ENCODE measurements at places on chromosomes 1 and 21.

DNA sequence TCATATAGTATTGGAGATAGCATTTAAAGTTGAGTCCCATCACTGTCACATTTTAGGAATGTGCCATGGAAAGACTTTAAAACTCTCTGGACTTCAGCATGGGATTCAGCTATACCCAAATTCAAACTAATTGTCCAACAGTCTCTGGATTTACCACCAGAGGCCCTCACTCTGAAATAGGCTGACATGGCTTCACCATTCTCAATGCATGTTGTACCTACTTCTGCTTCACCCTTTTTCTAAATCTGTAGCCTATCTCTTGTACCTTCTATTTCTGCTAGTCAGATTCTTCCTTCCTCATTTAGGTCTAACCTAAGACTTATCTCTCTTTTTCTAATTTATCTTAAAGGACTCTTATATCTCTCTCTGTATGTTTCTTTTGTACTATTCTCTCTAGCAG is 512.7 kb upstream of the ZRANB2 start:
- DNase-seq, result no peak

GRCh38 chr1:162131400-162132321 is 62.2 kb downstream of the NOS1AP start:
- DNase-seq, result no peak

DNA sequence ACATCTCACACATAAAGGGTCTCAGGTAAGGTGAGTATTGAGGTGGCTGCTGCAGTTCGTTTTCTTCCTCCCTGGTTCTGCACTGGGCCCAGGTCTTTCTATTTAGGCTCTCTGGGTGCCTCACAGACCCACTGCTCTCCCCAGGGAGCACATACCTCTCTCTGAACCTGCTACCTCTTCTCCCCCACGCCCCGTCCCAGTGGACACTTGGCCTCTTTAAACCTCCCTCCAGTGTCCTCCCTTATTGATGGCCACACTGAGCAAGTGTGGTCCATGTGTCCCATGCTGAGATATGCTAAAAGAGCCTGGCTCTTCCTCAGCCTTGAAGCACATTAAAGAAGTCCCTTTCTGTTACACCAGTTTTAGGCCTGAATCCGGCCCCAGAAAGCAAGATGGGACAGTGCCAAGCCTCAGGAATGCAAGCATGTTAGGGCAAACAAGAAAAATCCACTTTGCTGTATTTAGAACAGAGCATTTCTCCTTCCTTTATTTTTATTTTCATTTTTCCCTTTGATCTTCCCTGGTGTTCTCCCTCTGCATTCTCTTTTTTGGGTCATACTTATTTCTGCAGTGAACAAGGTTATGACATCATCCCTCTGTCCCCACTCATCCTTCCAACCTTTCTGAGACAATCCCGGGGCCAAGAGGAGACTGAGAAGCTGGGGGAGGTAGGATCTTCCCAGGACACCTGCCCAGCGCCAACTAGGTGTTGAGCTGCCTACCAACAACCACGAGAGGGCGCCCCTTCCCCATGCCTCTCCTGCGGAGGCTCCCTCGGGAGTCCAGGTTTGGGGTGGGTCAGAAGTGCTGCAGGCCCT is 5.0 kb upstream of the CHI3L2 start:
- DNase-seq, result peak; percentile 40

- no peak for DNase-seq
Measured at GRCh38 chr1:178725466-178726086, 532 bp downstream of the RALGPS2 start.

GRCh38 chr21:45074048-45074817 is at the start of gene ADARB1:
Gene ADARB1, plus strand, starts transcription at chr21:45074580. Its CDS starts 97,077 bp downstream, at chr21:45171657.
- DNase-seq, result peak; percentile 53

DNA sequence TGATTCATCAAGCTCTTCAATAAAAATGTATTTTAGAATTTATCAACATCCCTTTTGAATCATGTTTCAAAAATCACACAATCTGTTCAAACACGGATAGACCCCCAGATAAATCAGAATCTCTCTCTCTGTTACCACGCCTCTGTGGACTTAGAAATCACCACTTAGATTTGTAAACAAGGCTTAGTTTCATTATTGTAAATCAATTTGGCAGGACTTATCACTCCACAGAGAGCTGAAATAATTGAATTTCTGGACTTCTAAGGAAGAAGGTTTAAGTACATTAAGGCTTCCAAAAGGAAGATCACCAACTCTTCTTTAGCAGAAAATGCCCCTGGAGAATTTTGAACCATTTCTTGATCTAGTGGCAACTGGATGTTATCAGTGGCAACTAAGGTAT is 100.4 kb downstream of the APP start:
- no peak for DNase-seq

- DNase-seq, result no peak
Measured at GRCh38 chr1:203505526-203506204, 11.7 kb downstream of the OPTC start.

- DNase-seq, result no peak
Measured at GRCh38 chr1:201140941-201141260, 13.4 kb downstream of the TMEM9 start.

DNA sequence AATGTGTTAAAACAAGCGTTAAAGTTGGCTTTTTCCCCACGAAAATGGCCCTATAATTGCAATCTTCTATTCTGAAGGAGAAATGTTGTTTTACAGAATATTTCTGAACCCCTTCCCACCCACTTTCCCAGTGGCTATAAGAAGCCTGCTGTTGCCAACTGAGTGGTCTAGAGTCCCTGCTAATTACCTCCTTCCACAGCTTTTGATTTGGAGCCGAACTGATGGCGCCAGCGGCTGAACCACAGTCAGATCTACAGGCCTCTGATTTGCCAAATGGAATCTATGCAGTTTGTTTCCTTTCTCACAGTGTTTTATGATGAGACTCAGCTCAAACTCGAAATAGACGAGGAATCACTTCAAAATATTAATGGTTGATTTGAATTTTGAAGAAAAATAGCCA is 76.0 kb upstream of the C1orf105 start:
- DNase-seq, result no peak

- peak; percentile 4 for DNase-seq
Measured at GRCh38 chr1:165828103-165828668, 772 bp downstream of the UCK2 start.

- no peak for DNase-seq
Measured at GRCh38 chr1:227920896-227921295, 26.8 kb downstream of the WNT9A start.

- DNase-seq, result no peak
Measured at GRCh38 chr1:204383163-204383904, 23.6 kb upstream of the PLEKHA6 start.

GRCh38 chr1:61754545-61754944 is 12.3 kb downstream of the PATJ start:
- no peak for DNase-seq

DNA sequence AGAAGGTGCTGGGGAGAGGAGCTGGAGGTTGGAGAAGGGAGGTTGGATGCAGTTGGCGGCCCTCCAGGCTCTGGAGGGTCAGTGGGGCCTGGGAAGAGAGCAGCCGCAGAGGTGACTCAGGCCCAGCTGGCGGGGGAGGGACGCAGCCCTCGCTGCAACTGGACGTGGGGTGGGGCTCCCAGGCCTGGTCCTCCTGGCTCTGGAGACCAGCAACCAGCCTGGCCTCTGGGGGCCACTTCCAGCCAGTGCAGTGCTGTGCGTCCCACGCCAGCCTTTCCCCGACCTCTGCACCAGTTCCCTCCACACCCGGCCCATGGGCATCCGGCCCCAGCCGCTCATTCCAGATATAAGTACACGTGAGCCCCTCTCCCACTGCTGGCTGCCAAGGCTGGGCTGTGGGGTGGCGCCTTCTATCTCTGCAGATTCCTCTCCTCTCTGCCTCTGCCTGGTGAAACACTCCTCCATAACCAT is 38.0 kb upstream of the COL18A1 start:
- DNase-seq, result no peak

GRCh38 chr1:19559641-19560040 is 74.3 kb upstream of the CAPZB start:
- no peak for DNase-seq

DNA sequence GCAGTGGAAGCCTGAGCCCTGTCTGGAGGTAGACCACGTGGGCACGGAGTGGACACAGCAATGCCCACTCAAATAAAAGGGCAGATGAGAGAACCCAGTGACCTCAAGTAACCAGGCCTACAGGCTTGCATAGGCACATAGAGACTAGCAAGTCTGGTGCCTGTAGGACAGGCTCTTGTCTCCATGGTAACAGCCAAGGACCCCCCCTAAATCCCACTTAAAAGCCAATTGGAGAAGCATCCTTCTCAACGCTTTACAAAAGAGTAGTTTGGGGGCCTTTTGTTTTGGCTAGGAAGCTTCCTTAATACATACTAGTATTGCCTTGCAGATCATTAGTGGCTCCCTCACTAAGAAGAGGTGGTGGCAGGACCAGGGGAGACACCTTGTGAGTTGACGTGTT is 63.9 kb downstream of the VWA5B1 start:
- no peak for DNase-seq

GRCh38 chr1:22751124-22751531 is 40.5 kb downstream of the EPHB2 start:
- DNase-seq, result no peak

DNA sequence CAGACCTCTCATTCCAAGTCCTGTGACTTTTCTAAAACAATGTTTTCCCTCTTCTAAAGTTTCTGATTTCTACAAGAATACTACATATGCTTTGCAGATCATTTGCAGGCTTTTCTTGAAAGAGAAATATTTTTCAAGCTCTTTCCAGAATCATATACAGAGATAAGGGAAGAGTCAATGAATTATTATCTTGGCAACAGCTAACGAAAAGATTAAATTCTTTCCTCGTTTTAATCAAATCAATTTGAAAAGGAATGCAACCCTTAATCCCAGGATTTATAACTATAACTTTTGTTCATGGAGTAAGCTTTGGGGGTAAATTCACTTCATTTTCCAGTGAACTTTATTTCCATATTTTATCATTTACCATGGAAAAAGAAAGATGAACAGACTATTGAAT is 6.9 kb downstream of the KRTAP11-1 start:
- no peak for DNase-seq

GRCh38 chr1:207021876-207022596 is 10.5 kb downstream of the C1orf116 start:
- DNase-seq, result no peak

GRCh38 chr1:44714944-44715571 is 15.9 kb downstream of the RNU5D-1 start:
- peak; percentile 40 for DNase-seq

GRCh38 chr1:163768576-163768975 is 446.8 kb downstream of the NUF2 start:
- no peak for DNase-seq

DNA sequence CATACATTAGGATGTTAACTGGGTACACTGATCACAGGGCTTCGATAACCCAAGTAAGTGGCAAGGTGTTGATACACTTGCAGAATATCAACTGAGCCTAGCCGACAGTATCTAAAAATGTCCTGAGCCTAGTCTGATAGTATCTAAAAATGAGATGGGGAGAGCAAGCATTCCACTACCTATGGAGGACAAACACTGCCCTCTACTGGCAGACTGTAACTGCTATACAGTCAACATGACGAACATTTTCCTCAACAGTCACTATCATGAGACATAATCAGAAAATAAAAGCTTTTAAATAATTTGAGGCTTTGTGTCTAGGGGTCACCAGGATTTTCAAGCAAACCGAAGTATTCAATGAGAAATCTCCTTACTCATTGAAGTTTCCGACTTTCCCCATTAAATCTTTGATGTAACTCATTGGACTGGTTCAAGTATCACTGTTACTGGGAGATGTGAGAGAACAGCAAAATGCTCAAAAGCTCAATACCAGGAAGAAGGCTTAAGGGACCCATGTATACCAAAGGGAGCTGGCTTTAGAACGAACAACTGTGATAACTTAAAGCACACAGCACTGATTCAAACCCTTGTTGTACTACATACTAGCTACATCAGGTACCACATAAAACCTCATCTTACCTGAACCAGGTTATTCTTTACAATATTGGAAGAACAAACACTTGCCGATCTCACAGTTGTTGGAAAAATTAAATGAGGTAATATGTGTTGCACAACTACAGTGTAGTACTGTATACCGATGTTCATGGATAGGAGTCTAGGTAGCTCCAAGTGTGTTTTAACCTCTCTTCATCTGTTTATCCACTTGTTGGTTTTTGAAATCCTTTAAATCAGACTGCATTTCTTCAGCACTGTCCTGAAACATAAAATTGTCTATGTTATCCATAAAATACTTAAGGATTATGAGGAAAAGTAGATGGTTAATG is 31.1 kb upstream of the SLC45A3 start:
- peak; percentile 14 for DNase-seq

DNA sequence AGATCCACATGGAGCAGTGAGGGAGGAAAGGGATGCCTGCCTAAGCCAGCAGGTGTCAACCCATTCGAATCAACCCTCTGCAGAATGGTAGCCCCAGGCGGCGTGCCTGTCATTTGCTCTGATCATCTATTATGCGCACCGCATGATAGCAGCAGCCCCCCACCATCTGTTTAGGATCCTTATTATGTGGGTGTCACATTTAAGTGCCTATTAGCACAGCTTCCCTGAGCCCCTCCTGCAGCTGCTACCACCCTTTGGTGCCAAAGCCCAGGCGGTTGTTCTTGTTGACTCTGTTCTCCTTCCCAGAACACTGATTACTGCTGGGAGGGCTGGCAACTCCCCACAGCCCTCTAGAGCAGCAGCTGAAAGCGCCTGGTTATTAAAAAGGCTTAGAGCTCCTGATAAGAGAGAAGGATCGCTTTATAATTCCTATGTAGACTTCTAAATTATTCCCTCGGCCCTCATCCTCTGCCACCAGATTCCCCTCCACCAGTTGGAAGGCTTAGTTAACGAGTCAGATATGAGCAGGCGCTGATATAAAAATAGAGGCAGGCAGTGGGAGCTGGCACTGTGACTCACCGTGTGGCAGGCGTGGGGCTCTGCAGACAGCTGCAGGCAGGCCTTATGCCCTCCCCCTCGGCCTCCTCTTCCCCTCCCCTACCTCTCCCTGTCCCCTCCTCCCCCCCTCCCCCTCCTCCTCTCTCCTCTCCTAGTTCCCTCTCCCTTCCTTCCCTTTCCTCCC is 23.0 kb downstream of the ACTA1 start:
- no peak for DNase-seq

- no peak for DNase-seq
Measured at GRCh38 chr1:64675718-64676345, 69.0 kb upstream of the RAVER2 start.

DNA sequence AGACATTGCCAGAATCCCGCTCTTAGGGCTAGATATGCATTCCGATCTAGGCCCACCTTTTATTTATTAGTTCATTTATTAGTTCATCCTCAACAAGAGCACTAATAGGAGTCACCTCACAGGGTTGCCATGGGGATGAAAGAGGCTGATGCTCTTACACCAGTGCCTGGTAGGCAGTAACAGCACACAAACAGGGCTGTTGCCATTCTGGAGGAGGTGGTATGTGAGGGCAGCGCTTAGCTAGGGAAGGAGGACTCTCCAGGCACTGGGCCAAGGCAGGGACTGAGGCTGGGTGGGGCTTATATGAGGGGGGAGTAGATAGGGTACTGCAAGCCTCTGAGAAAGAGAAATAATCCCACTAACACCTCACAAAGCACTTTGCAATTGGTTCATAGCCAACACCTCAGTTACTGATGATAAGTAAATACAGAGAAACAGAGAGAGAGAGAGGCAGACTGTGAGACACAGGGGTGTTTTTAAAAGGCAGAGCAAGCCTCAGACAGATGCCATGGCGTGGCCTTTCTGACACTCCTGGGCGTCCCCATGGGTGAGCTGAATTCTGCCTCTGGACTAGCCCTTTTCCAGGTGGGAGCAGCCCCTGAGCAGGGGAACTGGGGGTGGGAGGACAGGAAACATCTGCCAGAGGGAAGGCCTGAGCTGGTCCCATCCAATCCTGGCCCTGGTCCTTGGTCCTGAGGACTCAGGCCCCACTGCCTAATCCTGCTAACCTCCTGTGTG is 5.9 kb downstream of the FCGR2A start:
- DNase-seq, result no peak

- no peak for DNase-seq
Measured at GRCh38 chr21:27221077-27221476, 254.2 kb upstream of the ADAMTS5 start.

GRCh38 chr1:109926662-109927300 is 16.1 kb downstream of the CSF1 start:
- DNase-seq, result no peak

Data from T-helper 22 cell (primary cell).